ENCODE measurements at places on chromosomes 5 and 9.
A peak's percentile ranks its signal among the peaks of the same experiment; 100 is the strongest.

GRCh38 chr9:127360829-127361228 is 36.1 kb upstream of the SLC2A8 start:
- no peak for DNase-seq

- DNase-seq: no peak
Measured at GRCh38 chr9:127899128-127899943, at the start of gene ST6GALNAC6. ST6GALNAC6 (minus strand) TSS chr9:127899603; CDS start chr9:127897981, 1,622 bp downstream.

DNA sequence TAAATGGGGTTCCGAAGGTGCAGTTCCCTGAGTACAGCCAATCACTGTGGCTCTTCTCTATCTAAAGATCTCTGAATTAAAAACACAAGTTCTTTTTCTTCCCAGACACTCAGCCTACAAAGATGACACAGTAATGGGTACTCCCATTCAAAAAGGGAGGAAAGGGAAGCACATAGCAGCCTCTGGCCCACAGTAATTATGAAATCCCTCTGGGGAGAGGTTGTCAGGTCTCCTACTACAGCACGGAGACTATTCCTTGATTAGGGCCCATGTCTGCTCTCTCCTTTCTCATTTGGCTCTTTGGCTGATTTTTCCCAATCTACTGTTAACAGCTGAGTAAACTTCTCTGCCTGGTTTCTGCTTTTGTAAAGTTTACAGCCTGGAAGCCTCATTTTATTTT is 62.0 kb upstream of the RANBP3L start:
- DNase-seq: no peak

- DNase-seq: no peak
Measured at GRCh38 chr9:28970241-28970654, 1397.0 kb upstream of the C9orf72 start.

- no peak for DNase-seq
Measured at GRCh38 chr9:20640331-20641187, 18.3 kb upstream of the MLLT3 start.

GRCh38 chr5:29758986-29759421 is 1434.5 kb upstream of the CDH6 start:
- DNase-seq: no peak

GRCh38 chr9:6816581-6816980 is 58.8 kb downstream of the KDM4C start:
- DNase-seq: no peak

DNA sequence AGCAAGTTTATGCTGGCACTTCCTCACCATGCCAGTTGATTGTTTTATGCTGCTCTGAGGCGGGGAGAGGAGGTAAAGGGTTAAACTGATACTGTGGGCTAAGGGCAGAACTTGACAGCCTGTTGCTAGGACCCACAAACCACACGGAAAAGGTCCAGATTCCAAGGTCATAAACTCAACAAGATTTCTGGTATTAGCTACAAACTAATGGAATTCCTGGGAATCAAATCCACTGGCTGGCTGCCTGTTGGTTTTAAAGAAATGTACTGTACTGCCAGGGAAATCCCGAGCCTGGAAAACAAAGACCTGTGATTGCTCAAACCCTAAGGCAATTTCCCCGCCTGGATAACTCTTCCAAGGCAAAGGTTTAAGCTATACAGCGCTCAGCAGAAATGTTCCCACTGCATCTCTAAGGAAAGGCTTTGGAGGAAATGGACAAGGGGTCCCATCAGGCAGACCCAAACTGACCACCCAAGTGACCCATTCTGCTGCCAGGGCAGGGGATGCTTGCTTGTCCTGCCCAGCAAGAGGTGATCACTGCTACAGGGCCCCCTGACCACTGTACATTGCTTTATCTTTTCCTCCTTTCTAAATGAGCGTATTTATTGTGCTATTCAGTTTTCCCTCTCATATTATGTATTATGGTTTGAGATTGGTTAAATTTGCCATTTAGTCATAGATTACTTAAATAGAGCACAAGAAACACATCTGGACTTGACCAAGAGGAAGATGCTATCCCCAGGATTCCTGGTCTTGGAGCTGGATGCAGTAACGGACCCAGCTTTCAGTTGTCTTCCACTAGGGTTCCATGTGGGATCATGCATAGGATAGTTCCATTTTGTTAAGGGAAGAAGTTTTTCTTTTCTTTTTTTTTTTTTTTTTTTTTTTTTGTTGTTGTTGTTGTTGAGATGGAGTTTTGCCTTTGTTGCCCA is 124.3 kb downstream of the SUSD1 start:
- DNase-seq: no peak

GRCh38 chr5:64576250-64576649 is 70.4 kb downstream of the RGS7BP start:
- DNase-seq: no peak

- DNase-seq: no peak
Measured at GRCh38 chr9:75995066-75995465, 104.6 kb downstream of the PCSK5 start.

DNA sequence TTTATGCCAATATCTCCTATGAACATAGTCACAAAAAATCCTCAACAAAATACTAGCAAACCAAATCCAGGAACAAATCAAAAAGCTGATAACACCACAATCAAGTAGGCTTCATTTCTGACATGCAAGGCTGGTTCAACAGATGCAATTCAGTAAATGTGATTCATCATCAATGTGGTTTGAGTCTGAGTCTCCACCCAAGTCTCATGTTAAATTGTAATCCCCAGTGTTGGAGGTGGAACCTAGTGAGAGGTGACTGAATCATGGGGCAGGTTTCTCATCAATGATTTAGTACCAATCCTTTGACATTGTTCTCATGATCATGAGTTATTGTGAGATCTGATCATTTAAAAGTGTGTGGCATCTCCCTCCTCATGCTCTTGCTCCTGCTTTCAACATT is 1072.7 kb downstream of the NR2F1-AS1 start:
- DNase-seq: no peak

- DNase-seq: no peak
Measured at GRCh38 chr5:149677731-149678130, 52.4 kb upstream of the PPARGC1B start.

DNA sequence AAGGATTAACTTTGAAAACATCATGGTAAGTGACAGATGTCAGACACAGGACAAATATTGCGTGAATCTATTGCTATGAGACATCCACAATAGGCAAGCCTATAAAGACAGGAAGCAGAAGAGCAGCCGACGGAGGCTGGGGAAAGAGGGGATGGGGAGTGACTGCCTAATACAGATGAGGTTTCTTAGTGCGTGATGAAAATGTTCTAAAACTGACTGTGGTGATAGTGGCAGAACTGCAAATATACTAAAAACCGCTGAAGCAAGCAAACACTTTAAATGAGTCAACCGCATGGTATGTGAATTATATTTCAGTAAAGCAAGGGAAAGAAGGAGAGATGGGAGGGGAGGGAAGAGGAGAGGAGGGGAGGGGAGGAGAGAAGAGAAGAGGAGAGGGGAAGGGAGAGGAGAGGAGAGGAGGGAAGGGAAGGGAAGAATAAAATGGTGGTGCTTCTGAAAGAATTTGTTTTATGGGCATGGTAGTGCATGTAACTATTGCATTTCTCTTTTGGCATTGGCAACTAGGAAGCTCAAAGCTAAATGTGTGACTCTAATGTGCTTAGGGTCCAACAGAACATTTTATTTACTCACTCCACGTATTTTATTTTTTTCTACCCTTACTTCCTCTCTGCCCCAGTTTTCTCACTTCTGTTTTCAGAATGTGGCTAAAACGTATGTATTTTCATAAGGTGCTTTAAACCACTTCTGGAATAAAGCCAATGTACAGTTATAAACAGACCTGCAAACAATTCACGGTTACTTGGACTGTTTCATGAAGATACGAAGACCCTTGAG is 21.3 kb downstream of the AKNA start:
- no peak for DNase-seq

GRCh38 chr9:6015278-6016157 is at the start of gene RANBP6:
RANBP6 (minus strand) TSS chr9:6015624; CDS start chr9:6015607, 17 bp downstream.
- peak; percentile 14 for DNase-seq

DNA sequence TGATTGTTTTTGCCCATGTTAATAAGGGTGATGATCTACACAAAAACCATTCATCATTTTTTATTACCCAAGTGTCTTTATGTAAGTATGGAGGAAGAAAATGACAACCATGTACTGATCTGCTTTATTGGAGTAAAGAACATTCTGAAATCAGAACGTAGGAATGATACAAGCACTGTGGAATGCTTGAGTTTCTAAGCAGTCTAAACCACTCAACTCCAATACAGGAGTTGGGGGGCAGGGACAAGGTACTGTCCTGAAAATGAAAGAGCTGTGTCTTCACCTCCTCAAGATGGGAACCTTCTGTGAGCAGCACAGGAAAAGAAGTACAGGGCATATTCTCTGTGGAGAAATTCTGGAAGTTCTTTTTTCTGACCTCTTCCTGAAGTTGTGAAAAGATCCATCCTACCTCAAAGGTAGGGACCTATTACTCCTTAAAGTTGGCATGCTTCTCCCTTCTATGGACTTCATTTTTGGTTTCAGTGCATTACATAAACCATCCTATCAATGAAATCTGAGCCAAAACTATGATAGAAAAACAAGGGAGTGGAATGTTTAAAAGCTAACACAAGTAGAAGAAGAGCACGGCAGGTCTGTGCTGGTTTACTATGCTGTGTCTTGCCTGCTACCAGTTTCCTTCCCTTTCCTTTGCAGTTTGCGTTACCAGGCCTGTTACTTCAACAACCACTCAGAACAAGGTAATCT is 202.6 kb downstream of the SEMA5A start:
- no peak for DNase-seq

GRCh38 chr9:14561929-14562405 is 131.3 kb downstream of the ZDHHC21 start:
- no peak for DNase-seq

DNA sequence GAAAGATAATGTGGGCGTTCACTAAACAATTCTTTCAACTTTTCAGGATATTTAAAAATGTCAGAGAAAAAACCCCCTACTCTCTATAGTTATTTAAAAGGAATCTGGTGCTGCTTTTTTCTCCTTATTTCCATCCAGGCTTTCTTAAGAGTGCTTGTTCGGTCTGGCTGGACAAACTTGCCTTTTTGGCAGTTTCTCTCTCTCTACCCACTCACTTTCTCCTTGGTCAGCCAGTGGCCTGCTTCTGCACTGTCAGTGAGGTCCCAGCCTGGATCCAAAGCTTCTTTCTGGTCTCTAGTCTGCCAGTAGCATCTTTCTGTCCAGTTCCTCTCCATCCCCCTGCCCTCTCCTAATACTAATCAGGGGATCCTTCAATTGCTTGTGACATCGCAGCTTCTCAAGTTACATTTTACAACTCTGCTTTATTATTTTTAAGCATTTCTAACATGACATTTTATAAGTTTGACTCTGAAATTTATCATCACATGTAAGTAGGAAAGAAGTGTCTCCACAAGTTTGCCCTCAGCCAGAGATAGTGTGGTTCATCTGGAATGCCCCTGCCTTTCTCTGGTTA is 50.4 kb downstream of the PIK3R1 start:
- DNase-seq: no peak

GRCh38 chr9:132538071-132538470 is 44.3 kb upstream of the BARHL1 start:
- DNase-seq: no peak

- no peak for DNase-seq
Measured at GRCh38 chr5:133995341-133995740, 9.4 kb downstream of the VDAC1 start.

GRCh38 chr9:107868186-107868585 is 378.6 kb upstream of the KLF4 start:
- DNase-seq: no peak

DNA sequence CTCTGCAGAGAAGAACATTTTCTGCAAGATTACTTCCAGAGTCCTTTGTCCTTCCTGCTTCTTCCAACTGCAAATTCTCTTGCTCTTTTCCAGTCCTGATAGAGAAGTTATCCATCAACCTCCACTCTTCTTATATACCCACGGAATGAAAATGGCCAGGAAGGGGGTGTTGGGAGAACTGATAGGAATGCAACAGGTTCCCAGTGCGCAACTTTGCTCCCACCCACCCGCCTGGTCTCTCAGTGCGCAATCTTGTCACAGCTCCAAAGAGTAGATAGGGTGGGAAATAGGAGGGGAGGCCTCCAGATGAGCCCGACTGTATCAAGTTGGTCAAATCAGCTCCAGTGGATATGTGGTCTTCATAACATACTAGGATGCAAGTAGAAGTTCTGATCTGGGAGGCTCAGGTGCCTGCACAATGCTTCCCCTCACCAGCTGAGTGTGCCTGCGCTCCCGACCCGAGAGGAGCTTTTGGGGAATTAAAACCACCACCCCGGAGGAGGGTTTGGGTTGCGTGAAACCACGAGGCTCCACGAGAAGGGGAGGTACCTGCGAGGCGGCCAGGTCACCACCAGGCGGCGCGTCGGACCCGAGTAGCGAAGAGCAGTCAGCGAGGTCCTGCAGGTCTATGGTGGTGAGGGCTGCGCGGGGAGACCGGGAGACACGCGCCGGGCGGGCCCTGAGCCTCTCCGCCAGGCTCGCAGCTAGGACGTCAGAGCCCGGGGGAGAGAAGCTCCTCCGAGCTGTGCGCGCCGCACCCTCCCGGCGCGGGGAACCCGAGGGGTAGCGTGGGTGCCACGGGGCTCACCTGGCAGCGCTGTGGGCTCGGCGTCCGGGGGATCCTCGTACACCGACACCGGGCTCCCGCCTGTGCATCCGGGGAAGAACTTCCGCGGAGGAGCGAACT is 835 bp downstream of the MCIDAS start:
- no peak for DNase-seq

DNA sequence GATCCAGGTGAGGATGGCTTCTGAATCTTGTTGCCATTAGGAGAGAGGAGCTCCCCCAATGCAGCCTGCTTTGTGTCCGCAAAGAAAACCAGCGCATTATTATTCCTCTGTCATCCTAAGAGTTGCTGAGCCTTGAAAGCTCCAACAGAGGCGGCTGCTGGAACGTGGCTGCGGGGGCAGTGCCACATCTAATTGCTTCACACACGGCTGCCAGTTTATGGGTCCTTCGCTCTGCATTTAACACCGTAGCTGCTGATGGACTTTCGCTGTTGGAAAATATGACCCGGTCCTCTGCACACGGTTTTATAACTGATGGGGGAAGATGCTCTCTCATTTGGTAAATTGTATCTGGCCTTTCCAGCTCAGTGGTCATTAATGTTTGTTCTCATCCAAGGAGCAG is 38.0 kb downstream of the ZNF622 start:
- no peak for DNase-seq

DNA sequence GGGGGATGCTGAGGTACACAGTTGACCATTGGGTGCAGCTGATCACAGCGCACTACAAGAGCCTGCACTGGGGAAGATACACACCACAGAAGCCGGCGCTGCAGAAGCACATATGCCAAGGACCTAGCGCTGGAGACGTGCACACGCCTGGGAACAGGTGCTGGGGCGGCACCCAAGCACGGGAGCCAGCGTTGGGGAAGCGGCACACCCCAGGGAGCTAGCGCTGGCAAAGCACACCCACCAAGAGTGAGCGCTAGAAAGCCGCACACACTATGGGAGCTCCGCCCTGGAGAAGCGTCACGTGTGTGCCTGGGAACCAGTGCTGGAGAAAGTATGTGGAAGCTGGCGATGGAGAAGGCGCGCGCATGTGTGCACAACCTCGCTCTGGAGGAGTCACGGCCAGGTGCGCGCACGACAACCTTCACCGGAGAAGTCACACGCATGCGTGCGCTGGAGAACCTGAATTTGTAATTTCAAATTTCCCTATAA is 4.5 kb downstream of the FANCC start:
- no peak for DNase-seq

GRCh38 chr5:148312153-148312552 is at the start of gene SPINK7:
SPINK7 (plus strand) TSS chr5:148312423; CDS start chr5:148312484, 61 bp downstream.
- no peak for DNase-seq
